ENCODE measurements at places on chromosomes 1 and 21.

- no peak for DNase-seq
Observed at GRCh38 chr1:107247679-107248078, 106.8 kb downstream of the NTNG1 start.

GRCh38 chr1:161502181-161502580 is 3.1 kb upstream of the FCGR2A start:
- DNase-seq, result no peak

GRCh38 chr21:42245331-42246193 is 26.6 kb downstream of the ABCG1 start:
- DNase-seq, result no peak

GRCh38 chr21:26961698-26962097 is 5.2 kb downstream of the ADAMTS5 start:
- no peak for DNase-seq

GRCh38 chr1:205064301-205064700 is 20.0 kb downstream of the TMEM81 start:
- no peak for DNase-seq

- DNase-seq, result no peak
Observed at GRCh38 chr1:235968831-235969230, 96.1 kb downstream of the NID1 start.

GRCh38 chr1:190858140-190858539 is 380.5 kb upstream of the BRINP3 start:
- DNase-seq, result no peak

DNA sequence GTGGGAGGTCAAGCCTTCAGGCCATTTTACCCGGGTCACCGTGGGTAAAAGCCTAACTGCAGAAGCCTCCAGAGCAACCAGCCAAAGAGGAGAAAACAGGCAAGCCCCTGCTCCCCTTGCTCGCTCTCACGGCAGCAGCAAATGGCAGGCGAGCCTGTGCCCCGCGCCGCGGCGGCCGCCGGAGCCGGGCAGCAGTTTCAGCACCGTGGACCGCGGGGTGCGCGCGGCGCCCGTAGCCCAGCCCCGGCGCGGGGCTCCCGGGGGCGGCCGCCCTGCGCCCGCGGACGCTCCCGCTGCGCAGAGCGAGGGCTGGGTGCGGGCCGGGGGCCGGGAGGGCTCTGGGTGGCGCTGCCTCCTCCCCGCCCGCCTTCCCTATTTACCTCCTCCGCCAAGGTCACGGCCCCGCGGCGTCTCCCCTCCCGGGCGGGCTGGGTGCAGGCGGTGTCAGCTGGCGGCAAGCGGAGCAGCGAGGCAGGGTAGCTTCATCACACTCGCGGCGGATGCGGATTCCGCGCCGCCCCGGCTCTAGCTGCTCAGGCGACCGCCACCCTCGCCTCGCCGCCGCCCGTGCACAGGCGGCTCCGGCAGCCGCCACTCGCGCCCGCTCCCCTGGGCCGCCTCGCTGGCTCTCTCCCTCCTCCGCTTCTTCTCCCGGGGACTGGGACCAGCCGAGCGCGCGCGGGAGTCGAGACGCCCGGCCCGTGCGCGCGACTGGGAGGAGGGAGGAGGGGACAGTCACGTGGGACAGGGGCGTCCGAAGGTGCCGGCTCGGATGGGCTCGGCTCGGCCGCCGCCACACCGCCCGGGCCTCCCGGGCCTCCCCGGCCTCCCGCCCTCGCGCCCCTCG is at the start of gene RGS7:
Gene RGS7 (minus strand): TSS at position 687 of the 847 bp plus-strand sequence.
- DNase-seq, result peak; percentile 67

- no peak for DNase-seq
Observed at GRCh38 chr1:90370686-90371447, 346.2 kb downstream of the BARHL2 start.

DNA sequence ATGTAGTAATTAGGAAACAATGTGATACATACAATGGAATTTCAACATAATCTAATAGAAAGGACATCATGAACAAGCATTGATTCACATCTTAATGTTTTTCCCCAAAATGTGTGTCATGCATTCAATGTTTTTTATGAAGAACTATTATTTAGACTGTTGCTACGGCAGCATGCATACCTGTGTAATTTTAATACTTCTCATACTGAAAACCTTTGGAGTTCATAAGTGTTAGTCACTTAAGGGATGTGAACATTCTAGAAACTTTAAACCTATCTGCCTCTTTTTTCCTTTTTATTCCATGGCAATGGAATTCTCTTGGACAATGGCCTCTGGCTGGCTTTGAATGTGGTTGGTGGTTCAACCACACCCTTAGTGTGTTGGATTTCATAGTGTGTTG is 48.6 kb downstream of the TMPRSS15 start:
- DNase-seq, result peak; percentile 1

GRCh38 chr1:37995751-37996345 is 6.0 kb upstream of the SF3A3 start:
- DNase-seq, result no peak

GRCh38 chr21:44763451-44764318 is 37.9 kb downstream of the UBE2G2 start:
- DNase-seq, result no peak

- DNase-seq, result no peak
Observed at GRCh38 chr21:21860888-21861287, 862.7 kb downstream of the NCAM2 start.

DNA sequence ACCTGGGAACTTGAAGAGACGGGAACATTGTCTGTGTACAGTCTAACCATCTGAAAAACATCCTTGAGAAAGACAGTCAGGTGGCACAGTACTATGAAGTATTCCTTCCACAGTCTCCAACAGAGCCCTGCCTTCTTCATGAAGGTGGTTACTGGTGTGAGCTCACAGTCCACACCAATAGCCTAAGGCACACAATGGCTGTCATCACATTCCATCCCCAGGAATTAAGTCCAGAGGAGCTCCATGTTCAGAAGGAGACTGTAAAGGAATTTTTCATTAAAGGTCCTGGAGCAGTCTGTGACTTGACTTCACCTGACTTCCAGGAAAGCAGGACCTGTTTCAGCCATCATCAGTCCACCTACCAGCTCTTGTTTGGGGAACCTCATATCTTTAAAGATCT is 180.2 kb downstream of the C1orf21 start:
- no peak for DNase-seq

DNA sequence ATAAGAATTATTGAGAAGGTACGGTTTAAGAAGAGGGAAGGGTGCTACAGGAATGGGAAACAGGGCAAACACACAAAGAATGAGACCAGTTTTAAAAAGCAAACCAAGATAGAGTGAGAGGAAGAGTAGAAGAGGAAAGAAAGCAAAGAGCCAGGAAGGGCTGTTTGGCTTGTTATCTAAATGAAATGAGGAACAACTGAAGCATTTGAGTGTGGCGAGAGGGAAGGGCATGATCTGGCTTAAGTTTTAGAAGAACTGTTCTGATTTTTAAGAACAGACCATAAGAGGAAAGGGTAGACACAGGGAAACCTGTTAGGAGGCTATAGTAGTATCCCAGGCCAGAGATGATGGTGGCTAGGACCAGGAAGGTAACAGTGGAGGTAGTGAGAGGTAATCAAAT is 73.8 kb downstream of the TUT4 start:
- DNase-seq, result no peak

DNA sequence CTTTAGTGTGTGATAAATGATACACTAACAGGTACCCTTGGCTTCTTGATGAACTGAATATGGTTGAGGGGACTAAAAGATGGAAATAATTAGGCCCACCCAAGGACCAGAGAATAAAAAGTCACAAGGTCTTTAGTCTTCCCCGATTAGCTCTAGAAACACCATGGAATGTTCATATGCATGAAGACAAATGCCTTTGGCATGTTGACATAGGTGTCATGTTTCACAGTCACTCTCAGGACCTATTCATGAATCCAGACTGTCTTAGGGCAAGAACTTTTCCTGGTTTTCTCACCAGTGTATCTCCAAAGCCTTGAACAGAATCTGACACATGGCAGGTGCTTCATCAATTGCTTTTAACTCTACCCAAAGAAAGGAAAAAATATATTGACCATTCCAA is 412.8 kb downstream of the AJAP1 start:
- DNase-seq, result no peak

GRCh38 chr1:155085504-155086127 is 7.0 kb downstream of the EFNA3 start:
- DNase-seq, result peak; percentile 77

GRCh38 chr21:39721885-39722284 is 23.1 kb upstream of the IGSF5 start:
- DNase-seq, result no peak

DNA sequence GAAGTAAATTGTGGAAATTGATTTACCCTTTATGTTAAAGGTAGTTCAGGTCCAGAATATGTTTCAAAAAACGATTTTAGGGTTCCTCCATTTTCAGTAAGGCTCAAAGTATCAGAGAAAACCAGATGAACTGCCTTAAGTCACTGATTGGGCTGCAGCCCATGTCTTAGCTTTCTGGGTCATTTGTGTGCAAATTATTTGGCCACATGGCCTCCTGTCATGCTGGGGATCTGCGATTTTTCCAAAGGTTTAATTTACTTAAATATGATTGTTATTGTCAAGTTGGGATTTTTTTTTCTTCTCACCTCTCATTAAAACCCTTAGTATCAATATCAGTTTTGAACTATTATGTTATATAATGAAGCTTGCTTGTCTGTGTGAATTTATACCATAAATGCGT is 135.9 kb upstream of the DPYD start:
- DNase-seq, result no peak

GRCh38 chr1:162011337-162012012 is 12.2 kb downstream of the OLFML2B start:
- DNase-seq, result no peak

DNA sequence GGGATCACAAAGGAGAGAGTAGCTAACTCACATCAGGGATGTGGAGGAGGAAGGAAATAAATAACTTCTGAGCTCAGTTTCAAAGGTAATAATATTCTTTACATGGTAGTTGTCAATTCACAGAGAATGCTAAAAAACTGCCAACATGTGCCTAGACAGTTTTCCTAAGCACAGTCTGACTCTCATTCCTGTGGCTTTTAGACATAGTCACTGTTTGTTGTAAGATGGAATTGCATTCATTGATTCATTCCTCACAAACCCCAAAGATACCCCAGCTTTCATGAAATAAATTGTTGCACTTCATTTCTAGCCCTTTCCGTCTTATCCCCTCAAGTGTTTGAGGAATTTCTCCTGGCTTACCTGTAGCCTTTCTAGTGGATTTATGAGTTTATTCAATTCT is 263.9 kb downstream of the NTNG1 start:
- DNase-seq, result no peak

DNA sequence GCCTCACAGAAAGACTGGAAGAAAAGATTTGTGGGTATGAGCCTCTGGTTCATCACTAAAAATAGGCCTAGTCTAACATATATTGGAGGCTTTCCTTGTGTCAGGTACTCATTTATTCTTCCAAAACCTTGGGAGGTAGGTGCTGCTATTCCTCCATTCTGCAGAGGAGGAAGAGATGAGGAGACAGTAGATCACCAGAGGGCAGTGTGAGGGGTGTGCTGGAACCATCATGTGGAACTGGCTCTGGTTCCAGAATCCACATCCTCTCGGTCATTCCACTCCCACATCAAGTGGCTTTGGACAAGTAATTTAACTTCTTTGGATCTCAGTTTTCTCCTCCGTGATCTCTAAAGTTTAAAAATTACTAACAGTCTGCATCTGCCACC is 7.4 kb upstream of the INKA2 start:
- DNase-seq, result no peak

DNA sequence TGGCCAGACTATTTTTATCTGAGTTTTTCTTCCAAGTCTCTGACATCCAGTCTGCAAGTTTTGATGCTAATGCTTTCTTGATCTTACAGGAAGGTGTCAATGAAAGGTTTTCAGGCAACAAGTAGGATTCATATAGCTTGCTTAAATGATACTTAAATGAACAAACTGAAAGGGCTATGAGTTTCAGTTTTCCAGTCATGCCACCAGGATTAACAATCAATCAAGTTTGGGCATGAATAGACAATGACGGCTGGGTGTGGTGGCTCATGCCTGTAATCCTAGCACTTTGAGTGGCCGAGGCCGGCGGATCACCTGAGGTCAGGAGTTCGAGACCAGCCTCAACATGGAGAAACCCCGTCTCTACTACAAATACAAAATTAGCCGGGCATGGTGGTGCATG is 34.3 kb upstream of the SLC16A1 start:
- DNase-seq, result peak; percentile 44

DNA sequence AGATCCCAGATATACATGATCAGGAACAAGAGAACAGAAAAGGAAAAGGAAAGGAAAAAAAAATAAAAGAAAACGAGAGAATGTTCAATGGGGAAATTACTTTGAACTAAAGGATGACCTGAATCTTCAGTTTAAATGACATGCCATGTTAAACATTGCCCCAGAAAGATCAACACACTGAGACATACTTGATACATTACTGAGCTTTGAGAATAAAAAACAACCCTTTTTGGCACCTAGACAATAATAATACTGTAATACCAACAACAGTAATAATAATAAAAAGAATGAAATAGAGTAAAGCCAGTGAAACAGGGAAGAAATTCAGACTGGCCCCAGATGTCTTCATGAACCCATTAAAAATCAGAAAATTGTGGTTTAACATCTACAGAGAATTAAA is 44.8 kb downstream of the CLIC6 start:
- DNase-seq, result no peak

- peak; percentile 23 for DNase-seq
Observed at GRCh38 chr1:240765732-240766363, 153.9 kb upstream of the GREM2 start.

GRCh38 chr1:226135059-226135651 is 51.4 kb downstream of the ACBD3 start:
- DNase-seq, result no peak

GRCh38 chr1:225877580-225877979 is 4.6 kb downstream of the TMEM63A start:
- DNase-seq, result no peak

- DNase-seq, result peak; percentile 76
Observed at GRCh38 chr1:162905174-162906158, 44.5 kb upstream of the CCDC190 start.

- DNase-seq, result no peak
Observed at GRCh38 chr1:230117694-230118093, 50.7 kb downstream of the GALNT2 start.

DNA sequence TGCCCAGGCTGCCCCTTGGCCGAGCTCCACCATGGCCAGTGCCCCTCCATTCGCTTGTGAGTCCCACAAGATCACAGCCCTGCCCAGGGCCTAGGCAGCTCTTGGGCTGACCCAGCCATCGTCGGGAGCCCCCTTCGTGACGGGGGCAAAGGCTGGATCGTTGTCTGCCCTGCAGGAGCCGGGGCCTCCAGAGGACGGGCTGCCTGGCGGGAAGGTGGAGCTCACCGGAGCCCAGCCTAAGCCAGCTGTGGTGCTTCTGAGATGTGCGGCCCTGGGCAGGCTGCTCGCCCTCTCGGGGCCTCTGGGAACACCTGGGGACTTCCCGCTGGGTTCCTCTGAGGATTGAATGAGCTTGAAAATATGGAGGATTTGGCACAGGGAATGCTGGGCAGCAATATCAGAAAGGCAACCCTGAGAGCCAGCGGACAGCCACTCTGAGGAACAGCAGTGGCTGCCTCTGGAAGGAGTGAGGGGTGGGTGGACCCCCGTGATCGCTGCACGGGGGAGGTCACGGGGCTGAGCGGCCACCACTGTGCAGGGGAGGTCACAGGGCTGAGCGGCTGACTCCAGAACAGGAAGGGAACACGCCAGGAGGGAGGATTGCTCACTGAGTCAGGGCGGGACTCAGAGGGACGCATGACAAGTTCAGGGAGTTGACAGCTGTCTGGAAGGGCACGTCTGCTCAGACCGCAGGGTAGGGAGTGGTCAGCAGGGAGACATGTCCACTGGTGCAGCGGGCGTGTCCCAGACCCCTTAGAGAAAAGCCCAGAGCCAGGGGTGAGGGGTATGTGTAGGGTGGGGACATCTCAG is 19.3 kb downstream of the TP73 start:
- DNase-seq, result no peak

All from RWPE1 (cell line).